Gastrocnemius medialis (tissue), 4 donors: ENCODE measurements at places on chromosomes 1 and 21.
A peak's percentile ranks its signal among the peaks of the same experiment; 100 is the strongest.

- no peak for DNase-seq
- no peaks in the 10 kb centered on the region for H3K4me1 ChIP-seq
- no peaks in the 10 kb centered on the region for H3K36me3 ChIP-seq
- H3K4me3 ChIP-seq: no peak overlapping the region
- H3K27me3 ChIP-seq: no peaks in the 10 kb centered on the region
- H3K27ac ChIP-seq: no peak overlapping the region
Observed at GRCh38 chr1:239931341-239931740, 160.3 kb upstream of the FMN2 start.

DNA sequence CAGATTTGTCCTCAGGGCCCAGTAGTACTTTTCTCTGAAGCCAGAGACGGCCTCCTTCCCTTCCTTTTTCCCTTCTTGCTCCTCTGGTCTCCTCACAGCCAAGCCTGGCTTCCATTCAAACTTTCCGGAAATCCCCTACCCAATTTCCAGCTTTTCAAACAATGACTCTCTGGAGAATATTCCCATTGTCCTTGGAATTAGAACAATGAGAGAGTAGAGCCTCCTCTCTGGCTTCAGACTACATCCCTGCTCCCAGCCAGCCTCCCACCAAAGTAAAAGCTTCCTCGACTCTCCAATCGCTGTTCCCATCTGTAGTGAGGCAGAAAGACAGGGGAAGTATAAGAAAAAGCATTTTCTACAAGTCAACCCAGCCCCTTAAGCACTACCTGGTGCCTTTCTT is 77.7 kb upstream of the SOX13 start:
- H3K4me1 ChIP-seq: peaks cover 13% of the 10 kb centered on the region
- DNase-seq: no peak
- H3K36me3 ChIP-seq: no peaks in the 10 kb centered on the region
- H3K4me3 ChIP-seq: no peak overlapping the region
- no peak overlapping the region for H3K27ac ChIP-seq

- no peaks in the 10 kb centered on the region for H3K27me3 ChIP-seq
- H3K4me3 ChIP-seq: no peak overlapping the region
- H3K36me3 ChIP-seq: no peaks in the 10 kb centered on the region
- peak; percentile 6 for DNase-seq
Observed at GRCh38 chr1:109767637-109768334, 4.1 kb upstream of the EPS8L3 start.

DNA sequence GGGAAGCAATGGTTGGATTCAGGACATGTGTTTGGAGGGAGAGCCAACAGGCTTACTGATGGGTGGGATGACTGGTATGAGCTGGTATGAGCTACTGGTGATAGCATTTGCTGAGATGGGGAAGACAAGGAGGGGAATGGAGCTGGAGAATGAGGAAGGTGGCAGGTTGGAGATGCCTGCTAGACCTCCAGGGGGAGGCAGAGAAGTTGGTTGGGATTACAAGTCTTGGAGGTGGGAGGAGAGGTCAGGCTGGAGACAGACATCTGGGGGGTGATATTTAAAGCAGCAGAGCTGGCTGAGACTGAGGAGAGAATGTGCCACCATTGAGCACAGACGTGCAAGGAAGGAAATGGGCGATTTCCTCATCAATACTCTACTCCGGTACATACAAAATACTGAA is 31.8 kb upstream of the ENO1 start:
- DNase-seq: no peak
- H3K4me3 ChIP-seq: no peak overlapping the region

DNA sequence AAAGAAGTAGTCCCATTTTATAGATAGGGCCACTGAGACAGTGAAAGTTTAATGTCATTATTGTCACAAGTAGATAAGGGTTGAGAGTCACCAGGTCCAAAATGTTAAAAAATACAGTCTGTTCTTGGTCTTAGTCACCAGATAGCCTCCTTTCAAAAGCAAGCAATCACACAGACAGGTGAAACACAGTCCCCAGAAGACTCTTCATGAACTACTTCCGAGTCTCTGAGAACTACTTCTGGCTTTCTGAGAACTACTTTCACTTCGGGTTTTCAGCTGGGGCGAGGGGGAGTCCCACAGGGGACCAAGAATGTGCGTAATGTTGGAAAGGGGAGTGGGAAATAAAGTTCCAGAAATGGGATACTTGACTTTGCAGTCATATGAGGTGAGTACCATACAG is 143.2 kb downstream of the HHIPL2 start:
- no peaks in the 10 kb centered on the region for H3K4me1 ChIP-seq
- H3K27ac ChIP-seq: no peak overlapping the region
- no peaks in the 10 kb centered on the region for H3K27me3 ChIP-seq
- H3K36me3 ChIP-seq: no peaks in the 10 kb centered on the region
